Suprapubic skin (tissue), 4 donors: ENCODE measurements at places on chromosomes 3 and 15. TPM values are rescaled to one million over a fixed set of nuclear protein-coding genes. Genes with fewer than 3 reads are reported as not detected.

Gene DLEC1
- 0.36 TPM for total RNA-seq

Gene GABRB3
- 4.8 TPM for total RNA-seq

Gene GOLGA8N
- total RNA-seq, result 23.3 TPM

Gene IL20RB
- total RNA-seq, result 243 TPM

Gene TEX9
- 6.5 TPM for total RNA-seq

Gene LRIG1
- total RNA-seq, result 69.1 TPM
